CD4-positive, alpha-beta memory T cell (primary cell): ENCODE measurements at places on chromosomes 1 and 21. TPM values are rescaled to one million over a fixed set of nuclear protein-coding genes. Genes with fewer than 3 reads are reported as not detected.

- no peak for DNase-seq
Measured at GRCh38 chr1:111598544-111598943, 21.0 kb upstream of the RAP1A start.

- no peak for DNase-seq
Measured at GRCh38 chr1:161973924-161974845, 49.5 kb downstream of the OLFML2B start.

- peak; percentile 23 for DNase-seq
Measured at GRCh38 chr1:197917805-197918651, 856 bp downstream of the LHX9 start.

The P3R3URF gene
- not detected for total RNA-seq

- DNase-seq, result no peak
Measured at GRCh38 chr1:111199329-111199728, 1.1 kb downstream of the DENND2D start.

- no peak for DNase-seq
Measured at GRCh38 chr1:87330885-87331364, 2.2 kb downstream of the LMO4 start.

- DNase-seq, result no peak
Measured at GRCh38 chr1:229943988-229944743, 122.9 kb upstream of the GALNT2 start.

DNA sequence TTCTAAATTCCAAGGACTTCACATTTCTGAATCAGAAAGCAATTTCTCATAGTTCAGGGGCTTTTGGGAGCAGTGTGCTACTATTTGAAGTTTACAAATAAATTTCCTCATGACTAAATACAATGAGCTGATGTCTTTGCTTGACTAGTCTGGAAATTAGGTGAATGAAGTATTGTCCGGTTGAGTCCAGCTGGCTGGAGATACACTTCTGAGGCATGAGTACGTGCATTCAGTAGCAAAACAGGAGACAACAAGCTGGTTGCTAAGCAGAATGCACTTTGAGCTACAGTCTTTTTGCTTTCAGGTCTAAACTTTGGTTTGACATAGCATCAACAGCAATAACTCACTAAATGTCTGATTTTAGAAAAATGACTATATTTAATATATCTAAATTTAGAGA, 27.1 kb downstream of the ZNHIT6 start:
- no peak for DNase-seq

- peak; percentile 57 for DNase-seq
Measured at GRCh38 chr1:205354259-205355074, 2.3 kb downstream of the KLHDC8A start.

GRCh38 chr1:94982398-94982797, 55.5 kb upstream of the CNN3 start:
- DNase-seq, result no peak

- DNase-seq, result no peak
Measured at GRCh38 chr1:53706356-53706755, 32.6 kb downstream of the GLIS1 start.

The SLC30A2 gene
- not detected for total RNA-seq
